Stimulated activated CD4-positive, alpha-beta T cell treated with anti-CD3 and anti-CD28 coated beads, Interleukin-4, amount 100 ng/mL, for 4 hours (primary cell): ENCODE measurements at places on chromosomes 6 and 20.

DNA sequence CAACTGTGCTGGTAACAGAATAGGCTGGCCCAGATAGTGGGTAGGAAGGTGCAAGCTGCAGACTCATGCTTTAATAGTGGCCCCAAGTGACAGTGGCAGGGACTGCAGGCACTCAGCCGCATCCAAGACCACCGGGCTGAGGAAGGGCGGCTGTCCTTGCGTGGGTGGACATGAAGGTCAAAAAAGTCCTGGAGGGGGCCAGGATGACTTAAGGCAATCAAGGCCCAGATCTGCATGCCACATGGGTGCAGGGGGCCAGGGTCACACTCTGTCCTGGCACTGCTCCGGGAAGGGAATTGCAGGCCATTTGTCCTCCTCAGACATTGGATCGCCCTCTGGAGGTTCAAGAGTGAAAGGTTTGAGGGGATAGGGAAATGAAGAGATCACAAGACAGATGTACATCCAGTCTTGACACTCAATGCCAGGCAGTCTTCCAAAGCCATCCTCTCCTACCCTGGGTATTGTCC, 10.4 kb upstream of the VNN2 start:
- DNase-seq = no peak

DNA sequence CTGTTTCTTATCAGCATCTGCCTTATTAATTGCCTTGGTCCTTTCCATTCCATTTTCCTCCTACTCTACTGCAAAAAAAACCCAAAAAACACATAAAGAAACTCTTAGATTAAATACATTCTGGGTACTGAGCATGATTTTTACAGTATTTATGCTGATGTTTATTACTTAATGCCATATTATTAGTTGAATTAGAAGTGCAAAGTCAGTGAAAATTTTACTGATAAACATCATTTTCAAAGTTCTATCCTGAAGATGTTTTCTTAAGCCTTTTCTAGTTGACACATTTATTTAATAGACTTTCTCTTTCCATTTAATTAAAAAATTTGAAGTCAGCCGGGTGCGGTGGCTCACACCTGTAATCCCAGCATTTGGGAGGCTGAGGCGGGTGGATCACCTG, 236.0 kb upstream of the RUNX2 start:
- DNase-seq = no peak

DNA sequence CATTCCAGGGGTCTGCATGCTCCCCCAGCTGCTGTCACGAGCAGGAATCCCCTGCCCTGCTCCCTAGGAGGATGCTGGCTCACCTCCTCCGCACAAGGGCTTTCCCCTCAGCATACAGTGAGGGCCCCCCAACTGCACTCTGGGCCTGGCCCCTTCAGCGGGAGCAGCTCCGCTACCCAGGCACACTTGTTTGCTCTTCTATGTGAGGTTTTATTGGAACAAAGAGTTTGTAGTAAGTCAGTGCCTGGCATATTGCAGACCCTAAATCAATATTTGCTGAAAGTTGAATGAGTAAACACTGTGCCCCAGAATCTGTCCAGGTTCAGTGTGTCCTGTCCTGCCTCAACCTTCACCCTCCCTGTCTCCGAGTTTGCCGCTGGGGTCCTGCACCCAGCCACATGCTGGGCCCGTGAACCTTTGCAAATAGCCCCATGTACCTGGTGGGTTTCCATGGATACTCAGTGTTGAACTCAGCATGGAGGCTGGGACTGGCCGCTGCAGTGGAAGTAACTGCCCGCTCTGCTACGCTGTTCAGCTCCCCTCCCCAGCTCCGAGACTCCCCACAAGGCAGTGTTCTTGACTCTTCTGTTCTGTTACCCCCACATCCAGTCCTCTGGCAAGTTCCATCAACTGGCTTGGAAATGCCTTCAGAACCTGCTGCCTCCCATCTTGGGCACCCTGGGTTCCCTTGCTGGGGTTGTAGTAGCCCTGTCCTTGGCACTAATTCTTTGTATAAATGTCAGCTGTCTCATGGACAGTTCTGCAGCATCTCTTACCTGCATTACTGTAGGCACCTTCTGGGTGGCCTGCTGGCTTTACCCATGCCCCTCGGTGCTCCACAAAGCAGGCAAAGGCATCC, 15.7 kb downstream of the SLC22A1 start:
- DNase-seq = no peak

- no peak for DNase-seq
Observed at GRCh38 chr6:108651340-108652227, 90.9 kb downstream of the FOXO3 start.

DNA sequence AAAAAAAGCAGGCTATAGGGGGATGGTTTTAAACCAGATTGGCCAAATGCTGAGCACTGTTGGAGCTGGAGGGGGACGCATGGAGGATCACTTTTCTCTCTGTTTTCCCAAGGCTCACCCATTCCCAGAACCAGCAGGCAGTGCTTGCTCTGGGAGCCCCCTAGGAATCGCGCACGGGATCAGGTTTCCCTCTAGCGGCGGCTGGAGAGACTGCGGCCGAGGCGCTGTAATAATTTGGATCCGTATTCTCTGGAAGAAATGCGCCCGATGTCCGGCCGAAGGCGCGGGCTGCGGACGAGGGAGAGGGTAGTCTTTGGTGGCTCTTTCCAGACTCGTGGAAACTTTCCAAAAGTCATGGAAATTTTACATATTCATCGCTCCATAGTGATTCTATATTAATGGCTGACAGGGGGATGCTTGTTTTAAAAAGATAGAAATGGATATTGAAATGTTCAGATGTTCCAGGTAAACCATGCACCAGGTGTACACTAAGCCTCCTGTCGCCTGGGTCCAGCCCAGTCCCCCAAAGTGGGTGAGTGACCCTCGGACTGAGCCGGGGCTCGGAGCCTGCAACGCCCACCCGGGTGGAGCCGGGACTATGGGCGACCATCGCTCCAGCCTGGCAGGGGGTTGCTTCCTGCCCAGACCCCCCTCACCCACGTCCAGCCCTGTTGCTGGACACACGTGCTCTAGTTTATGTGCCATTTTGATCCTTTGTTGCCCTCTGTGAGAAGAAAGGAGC, 78.7 kb upstream of the PHACTR3 start:
- peak; percentile 24 for DNase-seq

DNA sequence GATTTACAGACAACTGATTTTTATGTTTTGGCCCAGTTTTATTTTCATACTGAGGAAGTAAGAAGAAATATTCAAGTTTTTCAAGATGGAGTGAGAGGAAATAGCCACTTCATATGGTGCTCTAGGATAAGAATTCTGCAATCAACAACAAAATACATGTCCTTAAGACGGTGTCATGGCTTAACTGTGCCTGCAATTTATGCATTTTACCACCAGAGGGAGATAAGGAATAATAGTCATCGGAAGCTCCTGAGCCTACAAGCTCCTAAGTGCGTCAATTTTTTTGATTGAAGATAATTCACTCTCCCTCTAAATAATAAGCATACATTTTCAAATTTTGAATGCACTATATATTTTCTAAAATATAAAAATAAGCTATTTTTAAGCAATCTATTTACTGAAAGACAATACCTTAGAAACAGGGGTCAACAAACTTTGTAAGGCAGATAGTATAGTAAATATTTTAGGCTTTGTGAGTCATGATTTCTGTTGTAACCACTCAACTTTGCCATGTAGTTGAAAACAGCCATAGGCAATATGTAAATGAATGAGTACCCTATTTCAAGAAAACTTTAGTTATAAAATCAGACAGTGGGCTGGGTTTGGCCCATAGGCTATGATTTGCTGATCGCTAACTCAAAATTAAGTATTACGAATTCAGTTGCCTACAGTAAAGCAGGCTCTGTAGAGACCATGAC, 230.9 kb upstream of the DTNBP1 start:
- no peak for DNase-seq

GRCh38 chr20:63448031-63448430, 24.4 kb downstream of the KCNQ2 start:
- no peak for DNase-seq

DNA sequence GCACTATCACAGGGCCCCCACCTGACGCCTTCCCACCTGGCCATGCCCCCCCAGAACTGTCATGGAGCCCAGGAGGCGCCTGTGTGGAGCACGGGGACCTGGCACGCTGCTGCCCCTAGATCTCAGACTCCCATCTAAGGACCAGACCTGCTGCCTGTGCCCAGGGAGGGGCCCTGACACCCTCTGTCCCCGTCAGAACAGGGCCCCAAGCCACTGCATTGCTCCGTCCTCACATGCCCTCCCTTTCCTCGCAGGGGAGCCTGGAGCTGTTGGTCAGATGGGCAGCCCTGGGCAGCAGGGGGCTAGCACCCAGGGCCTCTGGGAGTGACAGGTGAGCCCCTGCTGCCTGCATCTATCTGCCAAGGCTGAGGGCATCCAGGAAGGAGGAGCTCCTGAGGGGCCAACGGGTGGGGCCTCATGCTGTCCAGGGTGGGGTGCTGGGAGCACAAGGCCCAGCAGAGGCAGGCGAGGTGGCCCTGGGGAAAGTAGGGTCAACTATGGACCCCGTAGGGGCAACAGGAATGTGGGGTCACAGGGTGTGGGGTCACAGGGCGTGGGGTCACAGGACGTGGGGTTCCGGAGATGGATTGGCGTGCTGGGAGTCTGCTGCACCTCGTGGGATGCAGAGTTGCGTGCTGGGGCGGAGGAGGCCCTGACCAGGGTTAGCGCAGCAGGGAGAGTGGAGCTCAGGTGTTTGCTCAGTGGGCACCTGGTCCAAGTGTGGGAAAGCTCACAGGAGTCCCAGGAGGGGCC, 31.6 kb downstream of the CHRNA4 start:
- no peak for DNase-seq

- DNase-seq = no peak
Observed at GRCh38 chr6:158027590-158028285, 46.1 kb downstream of the SYNJ2 start.

- DNase-seq = no peak
Observed at GRCh38 chr20:62804021-62804626, 511 bp upstream of the OGFR start.

GRCh38 chr6:11580686-11581405, 43.3 kb downstream of the TMEM170B start:
- DNase-seq = no peak

DNA sequence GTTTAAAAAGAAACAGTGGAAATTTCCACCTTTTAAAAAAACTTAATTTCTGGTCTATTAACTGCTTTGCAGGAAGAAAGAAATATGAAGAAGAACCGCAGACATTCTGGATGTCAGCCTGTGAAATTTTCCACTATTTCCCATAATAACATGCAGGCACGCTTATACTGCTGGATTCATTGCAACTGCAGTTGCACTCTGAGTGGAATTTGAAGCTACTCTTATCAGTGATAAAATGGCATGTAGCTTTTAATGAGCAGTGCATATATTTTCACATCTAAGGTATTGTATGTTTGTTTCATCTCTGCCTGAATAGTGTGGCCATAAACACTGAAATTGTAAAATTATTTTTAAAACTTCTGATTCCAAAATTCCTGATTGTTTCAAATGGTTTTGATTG, 28.2 kb downstream of the NCOA3 start:
- DNase-seq = no peak

- no peak for DNase-seq
Observed at GRCh38 chr6:135052939-135053338, 1.7 kb downstream of the HBS1L start.

- no peak for DNase-seq
Observed at GRCh38 chr6:36280467-36280866, 10.6 kb downstream of the PNPLA1 start.

DNA sequence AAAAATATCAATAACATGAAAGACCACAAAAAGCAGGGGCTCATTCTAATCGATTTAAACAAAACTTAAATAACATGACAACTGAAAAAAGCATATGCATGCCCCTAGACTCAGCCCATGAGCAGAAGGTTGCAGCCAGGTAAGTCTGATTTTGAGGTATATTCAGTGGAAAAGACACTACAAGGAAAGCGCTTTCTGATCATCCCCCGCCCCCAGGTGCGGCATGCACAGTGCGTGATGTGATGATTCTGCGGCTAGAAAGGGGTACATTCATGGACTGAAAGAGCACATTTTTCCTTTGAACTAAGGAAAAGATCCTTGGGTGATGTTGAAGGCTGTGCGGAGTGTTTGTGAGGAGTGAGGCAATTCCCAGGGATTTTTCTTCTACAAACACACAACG, 16.9 kb upstream of the FOXC1 start:
- no peak for DNase-seq

GRCh38 chr6:9398767-9399373, 963.5 kb upstream of the SLC35B3 start:
- no peak for DNase-seq

DNA sequence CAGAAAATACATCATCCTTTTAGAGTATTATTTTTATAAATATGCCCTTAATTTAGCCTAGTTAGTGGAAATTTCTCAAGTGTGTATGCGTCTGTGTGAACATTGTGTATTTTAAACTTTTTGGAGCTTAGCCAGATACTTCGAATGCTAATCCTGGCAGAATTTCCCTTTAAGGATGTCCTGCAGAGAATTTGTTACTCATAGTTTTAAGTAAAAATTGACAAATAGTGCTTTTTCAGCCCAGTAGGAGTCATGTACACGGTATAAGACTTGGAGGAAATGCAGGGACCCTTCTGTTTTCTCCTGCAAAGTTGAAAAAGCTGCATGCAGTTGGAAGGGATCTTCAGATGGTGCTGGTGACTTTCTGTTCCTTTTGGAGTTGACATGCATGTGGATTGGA, at the start of gene FHL5:
Gene FHL5 (plus strand): TSS at position 243 of the 400 bp plus-strand sequence. CDS start 40,486 bp downstream, outside the sequence.
- no peak for DNase-seq

DNA sequence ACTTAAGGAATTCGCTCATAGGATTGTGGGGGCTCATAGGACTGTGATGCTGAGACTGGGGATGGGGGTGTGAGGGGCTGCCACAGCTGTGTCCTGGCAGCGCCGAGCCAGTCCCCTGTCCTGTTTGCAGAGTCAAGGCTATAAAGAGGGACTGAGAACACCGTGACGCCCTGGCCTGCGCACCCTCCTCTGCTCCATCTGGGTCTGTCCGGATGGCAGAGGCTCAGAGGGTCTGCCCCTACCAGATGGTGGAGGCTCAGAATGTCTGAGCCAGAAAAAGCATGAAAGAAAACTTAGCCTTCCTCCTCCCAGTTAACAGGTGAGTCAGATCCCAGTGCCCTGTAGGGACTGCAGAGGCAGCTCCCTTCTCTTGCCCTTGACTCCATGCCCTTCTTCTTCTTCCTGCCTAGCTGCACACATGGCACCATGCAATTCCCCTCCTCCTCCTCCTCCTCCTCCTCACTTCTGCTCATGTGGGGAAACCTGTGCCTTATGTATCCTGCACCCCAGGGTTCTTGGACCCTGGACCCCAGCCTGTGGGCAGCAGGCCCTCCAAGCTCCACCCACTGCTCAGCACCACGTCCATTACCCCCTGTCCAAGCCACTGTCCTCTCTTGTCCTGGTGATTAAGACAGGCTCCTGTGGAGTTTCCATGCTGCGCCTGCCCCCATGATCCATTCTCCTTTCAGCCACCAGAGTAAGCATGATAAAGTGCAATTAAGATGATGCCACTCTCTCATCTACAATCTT, 410.0 kb upstream of the SULF2 start:
- no peak for DNase-seq

GRCh38 chr6:165689699-165690098, 26.7 kb upstream of the PDE10A start:
- DNase-seq = no peak

- no peak for DNase-seq
Observed at GRCh38 chr6:52180787-52181558, 5.2 kb upstream of the IL17A start.

- DNase-seq = no peak
Observed at GRCh38 chr6:3138341-3138740, 19.0 kb downstream of the TUBB2A start.
